ENCODE measurements at places on chromosomes 6 and 20.

DNA sequence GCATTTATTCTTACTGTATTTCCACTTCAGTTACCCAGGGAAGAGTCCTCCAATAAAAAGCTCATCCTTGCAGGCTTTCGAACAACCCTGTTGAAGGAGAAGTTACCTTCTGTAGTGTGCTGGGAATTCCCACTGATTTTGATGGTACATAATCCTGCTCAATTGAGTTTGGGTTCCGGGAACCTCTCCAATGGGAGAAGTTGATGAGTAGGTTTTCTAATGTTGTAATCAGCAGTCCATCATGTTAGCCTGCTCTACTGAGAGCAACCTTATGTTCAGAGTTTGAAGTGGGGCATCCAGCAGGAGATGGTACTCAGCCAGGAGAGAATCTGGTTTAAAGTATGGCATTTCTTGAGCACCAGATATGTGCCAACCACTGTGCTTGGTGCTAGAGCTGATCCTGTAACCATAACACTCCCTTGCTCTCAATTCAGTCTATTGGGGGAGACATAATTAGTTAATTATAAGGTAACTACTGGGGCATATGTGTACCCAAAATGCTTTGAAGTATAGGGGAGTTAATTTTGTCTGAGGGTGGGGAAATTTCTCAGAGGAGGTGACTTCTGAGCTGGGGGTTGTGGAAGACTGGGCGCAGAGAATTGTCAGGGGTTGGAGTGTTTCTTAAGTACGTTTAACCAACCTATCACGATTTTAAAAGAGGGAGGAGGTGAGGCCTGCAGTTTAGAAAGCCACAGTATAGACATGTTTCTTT is 2.1 kb downstream of the TOP1 start:
- no peak for DNase-seq

- no peak for DNase-seq
These were observed 66.1 kb upstream of the EMILIN3 start for GRCh38 chr20:41432746-41433145.

DNA sequence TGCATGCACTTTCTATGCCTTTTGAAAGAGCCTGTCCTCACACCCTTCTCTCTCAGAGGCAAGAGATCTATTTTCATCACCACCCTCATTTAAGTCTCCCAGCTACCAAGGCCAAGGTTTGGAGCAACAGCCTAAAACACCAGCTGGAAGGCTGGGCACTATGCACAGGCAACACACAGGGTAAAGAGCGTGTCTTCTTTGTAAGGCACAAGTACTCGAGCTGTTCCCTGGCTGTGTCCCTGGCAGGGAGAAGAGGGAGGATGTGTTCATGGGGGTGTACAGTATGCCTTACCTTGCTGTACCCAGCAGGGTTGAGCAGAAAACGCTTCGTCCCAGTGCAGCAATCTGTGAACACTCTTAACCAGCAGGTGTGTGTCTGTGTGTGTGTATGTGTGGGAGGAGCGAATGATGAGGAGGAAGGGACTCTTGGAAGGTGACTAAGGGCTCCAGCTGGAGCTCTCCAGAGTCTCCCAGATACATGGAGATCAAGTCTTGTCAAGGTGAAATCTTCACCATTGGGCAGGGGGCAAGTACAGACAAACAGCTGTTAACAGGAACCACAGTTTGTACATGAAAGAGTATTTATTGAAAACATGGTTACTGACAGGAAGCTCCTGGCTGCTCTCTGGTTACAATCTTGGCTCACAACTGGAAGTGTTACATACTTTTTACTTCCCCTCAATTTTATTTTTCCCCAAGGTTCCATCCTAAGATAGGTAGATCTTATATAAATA is 40.8 kb downstream of the ELMO2 start:
- no peak for DNase-seq

- no peak for DNase-seq
These were observed 2.2 kb downstream of the AHCY start for GRCh38 chr20:34300809-34301586.

- no peak for DNase-seq
These were observed 108.4 kb downstream of the AFG1L start for GRCh38 chr6:108403236-108403635.

DNA sequence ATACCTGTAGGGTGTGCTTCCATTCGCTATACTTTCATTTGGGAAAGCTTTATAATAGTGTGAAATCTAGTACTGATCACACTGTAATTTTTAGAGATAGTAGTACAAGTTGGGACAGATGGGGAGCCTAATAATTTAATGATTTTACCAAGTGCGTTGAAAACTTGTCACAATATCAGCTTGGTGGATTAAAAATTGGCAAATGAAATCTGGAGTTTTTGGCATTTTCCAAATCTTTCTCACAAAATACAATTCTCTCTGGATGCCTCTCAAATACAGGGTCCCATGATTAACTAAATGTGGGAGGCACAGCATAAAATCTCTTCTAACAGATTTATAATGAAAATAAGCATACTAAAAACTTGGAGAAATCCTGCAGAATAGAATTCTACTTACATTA is 96.4 kb downstream of the PLCB4 start:
- DNase-seq, result no peak

- no peak for DNase-seq
These were observed 378.0 kb upstream of the FLRT3 start for GRCh38 chr20:14715400-14715799.

DNA sequence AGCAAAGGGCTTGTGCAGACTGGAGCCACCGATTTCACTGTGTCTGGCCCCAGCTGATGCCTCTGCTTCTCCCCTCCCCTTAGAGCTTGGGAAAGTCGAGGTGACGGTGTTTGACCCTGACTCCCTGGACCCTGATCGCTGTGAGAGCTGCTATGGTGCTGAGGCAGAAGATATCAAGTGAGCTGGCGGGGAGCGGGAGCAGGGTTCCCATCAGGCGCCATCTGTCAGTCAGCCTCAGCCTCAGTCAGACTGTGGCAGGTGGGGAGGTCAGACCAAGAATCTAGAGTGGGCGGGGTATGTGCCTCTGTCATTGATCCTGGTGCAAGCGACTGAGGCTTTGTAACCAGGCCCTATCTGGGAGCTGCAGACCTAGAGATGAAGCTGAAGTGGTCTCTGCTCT is 5.5 kb downstream of the ERGIC3 start:
- no peak for DNase-seq

DNA sequence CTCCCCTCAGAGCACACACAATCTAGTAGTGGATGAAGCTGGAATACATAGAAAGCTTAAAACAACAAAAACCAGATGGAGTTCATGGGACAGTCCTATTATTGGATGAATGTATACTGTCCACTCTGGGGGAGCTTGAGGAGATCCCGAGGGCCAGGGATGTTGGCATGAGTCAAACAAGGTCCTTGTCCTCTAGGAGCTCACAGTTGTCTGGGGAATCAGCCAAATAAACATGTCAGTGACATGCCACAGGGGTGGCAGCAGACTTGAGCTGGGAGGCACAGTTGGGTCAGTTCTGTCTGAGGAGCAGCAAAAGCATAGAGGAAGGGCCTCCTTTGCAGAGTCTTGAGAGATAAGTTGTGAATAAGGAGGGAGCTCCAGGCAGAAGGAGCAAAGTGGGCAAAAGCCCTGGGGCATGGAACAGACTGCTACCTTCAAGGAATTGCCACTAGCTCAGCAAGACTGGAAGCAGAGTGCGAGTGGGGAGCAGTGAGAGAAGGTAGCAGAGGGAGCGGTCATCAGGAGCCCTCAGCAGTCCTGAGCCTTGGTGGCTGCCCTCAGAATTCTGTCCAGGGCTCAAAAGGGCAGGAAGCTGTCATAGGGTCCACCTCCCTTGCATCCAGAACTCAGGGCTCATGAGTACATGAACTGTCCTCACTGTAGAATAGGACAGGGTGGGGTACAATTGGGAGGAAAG is 22.1 kb downstream of the L3MBTL1 start:
- DNase-seq, result no peak

DNA sequence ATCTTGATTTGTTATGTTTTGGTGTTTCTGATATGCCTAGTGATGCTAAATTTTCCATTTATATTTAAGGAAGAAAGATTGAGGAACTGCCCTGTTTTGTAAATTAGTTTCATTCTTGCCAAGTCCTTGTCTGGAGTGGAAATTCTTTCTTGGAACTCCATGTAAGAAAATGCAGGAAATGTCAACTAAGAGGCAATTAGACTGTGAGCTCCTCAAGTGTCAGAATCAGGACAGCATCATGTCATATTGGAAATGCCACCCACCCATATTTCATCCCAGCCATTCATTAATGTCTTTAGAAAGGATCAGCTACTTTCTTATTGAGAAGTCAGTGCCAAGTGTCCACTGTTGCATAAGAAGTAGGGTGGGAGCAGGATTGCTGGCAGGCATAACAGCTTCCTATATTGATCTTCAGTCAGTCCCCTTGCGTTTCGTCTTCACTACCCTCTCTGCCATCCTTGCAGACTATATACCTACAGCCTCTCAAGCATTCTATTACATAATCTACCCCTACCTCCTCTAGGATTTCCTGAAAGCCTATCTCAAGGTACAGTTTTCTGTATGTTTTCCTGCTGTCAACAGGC is 42.4 kb downstream of the HAO1 start:
- no peak for DNase-seq

DNA sequence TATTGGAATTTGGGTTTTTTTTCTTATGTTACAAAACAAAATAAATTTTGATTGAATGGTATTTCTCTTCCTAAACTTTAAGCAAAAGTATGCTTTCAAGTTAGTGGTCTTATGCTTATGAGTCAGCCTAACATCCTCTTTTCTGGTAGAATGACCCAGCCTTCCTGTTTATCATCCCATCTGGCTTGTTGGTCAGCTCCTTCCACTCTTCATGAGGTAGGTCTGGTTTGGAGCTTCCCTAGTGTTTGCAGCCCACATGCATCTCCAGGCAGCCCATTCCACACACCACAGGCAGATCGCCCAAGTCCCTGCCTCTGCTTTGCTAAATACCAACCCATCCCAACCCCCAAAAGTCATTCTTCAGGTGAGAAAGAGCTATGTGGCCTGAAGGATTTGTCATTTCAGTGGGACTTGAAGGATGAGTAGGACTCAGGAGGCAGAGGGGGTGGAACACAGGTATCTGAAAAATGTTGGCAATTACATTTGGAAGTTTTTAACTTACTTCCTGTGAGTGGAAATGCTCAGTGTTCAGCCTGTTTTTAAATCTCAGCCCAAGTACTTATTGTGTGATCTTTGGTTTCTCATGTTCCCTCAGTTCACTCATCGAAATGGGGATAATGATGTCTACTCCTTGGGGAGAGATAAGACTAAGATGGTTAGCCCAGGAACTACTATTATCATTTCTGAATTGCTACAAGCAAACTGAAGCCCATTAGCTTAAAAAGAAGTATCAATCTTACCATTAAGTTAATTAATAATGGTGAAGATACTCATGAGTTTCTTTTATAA is 294.0 kb downstream of the ADGB start:
- no peak for DNase-seq

- no peak for DNase-seq
These were observed 159.8 kb downstream of the TFAP2C start for GRCh38 chr20:56788671-56789610.

DNA sequence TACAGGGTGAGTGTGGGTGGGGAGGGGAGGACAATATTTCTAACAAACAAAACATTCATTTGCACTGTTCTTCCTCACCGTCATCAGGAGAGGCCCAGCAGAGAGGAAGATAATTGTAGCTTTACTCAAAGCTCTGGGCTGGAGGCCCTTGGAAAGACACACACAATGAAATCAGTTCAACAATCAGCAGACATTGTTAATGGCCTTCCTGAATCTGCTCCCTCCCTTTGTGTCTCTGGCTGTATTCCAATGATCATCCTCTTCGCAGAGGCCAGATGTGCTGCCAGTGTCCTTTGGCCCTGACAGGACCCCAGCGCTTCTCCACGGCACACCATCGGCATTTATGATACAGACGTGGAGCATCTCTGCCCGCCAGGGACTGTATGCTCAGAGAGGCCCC is 44.6 kb upstream of the LRFN2 start:
- DNase-seq, result no peak

- DNase-seq, result no peak
These were observed 637 bp downstream of the TRPC4AP start for GRCh38 chr20:35091816-35092523.

GRCh38 chr6:83199173-83199862 is 6.2 kb downstream of the RWDD2A start:
- no peak for DNase-seq

- DNase-seq, result no peak
These were observed 129.6 kb downstream of the CD24 start for GRCh38 chr6:106844930-106845329.

DNA sequence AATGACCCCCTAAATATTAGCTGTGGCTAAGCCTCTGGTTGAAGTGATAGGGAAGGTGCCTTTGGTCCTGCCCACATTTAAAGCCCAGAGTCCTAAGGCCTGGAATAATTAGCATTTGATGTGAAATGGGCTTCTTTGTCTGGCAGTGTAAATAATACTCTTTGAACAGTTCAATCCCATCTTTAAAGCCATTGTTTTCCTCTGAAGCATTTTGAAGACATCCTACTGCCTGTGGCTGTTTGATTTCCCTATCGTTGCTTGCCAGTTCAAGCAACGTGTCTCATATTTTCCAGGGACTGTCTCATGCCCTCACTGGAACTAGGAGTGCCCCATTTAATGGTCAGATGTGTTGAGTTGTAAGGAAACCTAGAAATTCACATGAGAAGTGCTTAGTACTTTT is 89.3 kb upstream of the BTN3A2 start:
- no peak for DNase-seq

- no peak for DNase-seq
These were observed 45.4 kb downstream of the SIRPA start for GRCh38 chr20:1940581-1940980.

- DNase-seq, result no peak
These were observed 57.1 kb upstream of the LRRC1 start for GRCh38 chr6:53737746-53738145.

- DNase-seq, result no peak
These were observed 158.4 kb downstream of the GPX5 start for GRCh38 chr6:28683945-28684538.

DNA sequence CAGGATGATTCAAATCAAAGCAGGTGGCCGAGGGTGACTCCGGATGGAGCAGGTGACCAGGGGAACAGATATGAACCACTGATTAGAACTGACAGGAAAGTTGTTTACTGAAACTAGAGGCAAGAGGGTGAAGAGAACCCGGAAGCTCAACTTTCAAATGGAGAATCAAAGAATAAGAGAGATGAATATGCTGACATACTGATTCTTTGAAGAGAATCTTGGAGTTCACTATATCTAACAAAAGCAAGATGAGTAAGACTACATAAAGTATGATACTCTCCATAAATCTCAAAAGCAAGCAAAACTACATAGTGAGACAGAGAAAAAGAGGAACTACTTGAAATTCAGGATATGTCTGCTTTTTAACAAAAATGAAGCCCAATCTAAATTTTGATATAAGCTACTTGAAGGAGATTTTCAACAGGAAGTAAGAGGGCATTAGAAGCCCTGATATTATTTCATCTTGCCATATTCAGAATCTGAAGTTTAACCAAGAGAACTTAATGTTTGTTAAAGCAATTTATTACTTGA is 4.0 kb upstream of the UBD start:
- no peak for DNase-seq

- DNase-seq, result no peak
These were observed 26.0 kb downstream of the KCNQ2 start for GRCh38 chr20:63446216-63447024.

DNA sequence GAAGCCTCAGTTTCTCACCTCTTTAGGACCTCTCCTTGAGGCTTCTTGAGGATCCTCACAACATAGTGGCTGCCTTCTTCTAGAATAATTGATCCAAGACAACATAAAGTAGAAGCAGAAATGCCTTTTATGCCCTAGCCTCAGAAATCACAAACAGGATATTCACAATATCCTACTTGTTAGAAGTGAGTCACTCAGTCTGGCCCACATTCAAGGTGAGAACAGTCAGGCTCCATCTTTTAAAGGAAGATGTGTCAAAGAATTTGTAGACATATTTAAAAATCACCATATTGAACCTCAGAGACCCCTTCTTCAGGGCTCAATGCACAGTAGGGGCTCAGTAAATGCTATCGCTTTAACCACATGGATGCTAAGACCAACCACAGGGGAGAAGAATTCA is 20.8 kb upstream of the FAM83D start:
- DNase-seq, result no peak
